DMS79 treated with DMSO at 0.1 percent for 48 hours (cell line): ENCODE measurements at places on chromosomes 3 and 15.

- DNase-seq: no peak
Observed at GRCh38 chr3:155835341-155836071, 18.7 kb downstream of the SLC33A1 start.

- peak; percentile 19 for DNase-seq
Observed at GRCh38 chr3:57078635-57079473, 18.4 kb downstream of the SPATA12 start.

- DNase-seq: no peak
Observed at GRCh38 chr3:8681349-8681748, 36.8 kb upstream of the SSUH2 start.

DNA sequence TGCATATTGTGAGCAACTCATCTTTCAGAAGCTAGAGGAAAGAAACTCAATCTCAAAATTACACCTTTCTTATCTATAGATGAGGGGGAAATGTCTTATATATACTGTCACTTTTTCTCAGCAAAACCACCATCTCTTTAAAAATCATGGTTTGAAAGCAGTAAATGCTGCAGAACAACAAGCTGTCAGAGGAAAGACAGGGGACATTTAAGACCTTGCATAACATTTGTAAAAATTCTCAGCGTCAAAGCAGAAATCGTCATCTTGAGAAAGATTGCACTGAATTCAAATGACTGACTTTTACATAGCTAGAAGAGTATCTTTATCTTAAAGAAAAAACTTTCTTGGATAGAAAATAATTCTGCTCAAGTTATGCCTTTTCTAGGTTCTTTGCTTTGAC, 122.2 kb upstream of the CADPS start:
- no peak for DNase-seq

DNA sequence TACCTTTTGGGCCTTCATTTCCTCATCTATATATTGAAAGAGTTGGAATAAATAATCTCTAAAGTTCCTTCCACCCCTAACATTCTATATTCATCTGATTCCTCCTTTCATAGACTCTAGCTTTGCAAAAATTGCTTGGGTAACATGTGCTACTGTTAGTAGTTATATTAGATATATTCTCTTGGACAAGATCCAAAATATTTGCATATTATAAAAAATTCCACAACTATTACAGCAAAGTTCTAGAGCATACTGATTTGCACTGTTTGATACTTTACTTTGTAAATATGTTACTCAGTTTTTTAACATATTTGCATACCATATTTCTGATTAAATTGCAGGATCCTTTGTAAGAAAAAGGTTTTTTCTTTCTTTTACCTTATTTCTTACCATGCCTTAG, 95.9 kb upstream of the UBE2E2 start:
- no peak for DNase-seq

- no peak for DNase-seq
Observed at GRCh38 chr3:96622878-96623277, 191.5 kb upstream of the EPHA6 start.

DNA sequence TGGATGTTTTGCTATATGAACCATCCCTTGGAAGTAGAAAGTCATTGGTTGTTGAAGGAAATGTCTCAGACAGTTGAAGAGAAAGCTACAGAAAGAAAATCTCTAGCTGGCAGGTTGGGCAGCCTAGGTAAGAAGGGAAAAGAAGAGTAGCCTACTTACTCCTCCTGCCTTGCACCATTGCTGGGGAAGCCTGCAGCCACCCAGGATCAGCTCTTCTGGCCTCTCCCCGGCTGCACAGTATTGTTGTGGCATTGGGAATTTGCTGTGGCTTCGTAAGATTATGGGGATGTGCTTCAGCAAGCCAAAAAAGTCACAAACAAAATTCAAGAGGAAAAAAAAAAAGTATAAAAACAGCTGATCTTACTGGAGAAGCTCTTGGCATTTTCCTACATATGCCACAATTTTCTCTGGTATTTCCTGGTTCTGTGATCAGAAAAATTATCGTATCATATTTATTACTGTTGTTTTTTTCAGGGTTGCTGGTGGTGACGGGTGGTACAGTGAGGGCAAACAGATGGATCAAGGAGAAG, 154.2 kb downstream of the TIGIT start:
- DNase-seq: peak; percentile 54

DNA sequence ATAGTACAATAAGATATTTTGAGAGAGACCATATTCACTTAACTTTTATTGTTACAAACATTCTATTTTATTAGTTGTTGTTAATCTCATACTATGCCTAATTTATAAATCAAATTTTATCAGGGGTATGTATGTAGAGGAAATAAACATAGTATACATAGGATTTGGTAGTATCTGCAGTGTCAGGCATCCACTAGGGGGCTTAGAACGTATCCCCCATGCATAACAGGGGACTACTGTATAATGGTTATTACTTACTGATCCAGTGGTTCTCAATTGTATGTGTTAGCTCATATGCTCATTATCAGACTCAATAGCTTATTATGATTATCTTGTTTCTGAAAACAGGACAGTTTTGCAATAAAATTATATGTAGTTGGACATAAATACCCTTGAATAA, 27.6 kb downstream of the CMC1 start:
- DNase-seq: no peak

DNA sequence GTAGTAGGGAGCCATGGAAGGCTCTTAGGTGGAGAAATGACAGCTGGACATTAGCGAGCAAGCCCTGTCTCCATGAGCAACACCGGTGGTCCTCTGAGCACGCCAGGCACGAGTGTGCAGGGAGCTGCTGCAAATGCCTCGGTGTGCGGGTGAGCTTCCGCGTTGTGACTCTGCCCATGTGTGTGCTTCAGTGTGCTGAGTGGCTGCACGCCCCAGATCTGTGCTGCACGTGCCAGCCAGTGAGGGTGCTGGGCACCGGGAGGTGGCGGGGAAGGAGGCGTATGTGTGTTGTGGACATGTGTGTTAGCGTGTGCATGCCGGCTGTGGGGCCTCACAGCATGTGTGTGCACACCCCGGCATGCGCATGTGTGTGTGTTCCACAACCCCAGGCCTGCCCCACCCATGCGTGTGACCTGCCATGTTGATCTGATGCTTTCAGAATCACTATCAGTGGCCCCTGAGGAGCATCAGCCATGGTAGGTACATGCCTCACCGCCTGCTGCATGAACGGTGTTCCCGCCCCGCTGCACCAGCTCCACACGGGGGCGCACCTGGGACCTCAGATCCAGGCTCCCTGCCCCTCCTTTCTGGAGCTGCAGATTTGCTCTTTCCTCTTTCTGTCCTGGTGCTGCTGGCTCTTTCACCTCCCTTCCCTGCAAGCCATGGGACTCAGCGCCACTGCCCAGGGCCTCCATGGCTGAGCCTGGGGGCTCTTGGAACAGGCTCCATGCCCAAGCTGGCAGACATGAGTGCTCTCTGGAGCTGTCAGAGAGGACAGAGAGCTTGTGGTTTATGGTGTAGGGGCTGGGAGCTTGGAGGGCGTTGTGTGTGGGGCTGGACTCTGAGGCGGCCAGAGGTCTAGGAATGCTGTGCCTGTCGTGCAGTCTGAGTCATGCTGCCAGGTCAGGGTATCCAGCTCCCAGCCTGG, 169.4 kb downstream of the TBC1D2B start:
- DNase-seq: no peak

- no peak for DNase-seq
Observed at GRCh38 chr3:138492980-138493675, 58.7 kb downstream of the ESYT3 start.

DNA sequence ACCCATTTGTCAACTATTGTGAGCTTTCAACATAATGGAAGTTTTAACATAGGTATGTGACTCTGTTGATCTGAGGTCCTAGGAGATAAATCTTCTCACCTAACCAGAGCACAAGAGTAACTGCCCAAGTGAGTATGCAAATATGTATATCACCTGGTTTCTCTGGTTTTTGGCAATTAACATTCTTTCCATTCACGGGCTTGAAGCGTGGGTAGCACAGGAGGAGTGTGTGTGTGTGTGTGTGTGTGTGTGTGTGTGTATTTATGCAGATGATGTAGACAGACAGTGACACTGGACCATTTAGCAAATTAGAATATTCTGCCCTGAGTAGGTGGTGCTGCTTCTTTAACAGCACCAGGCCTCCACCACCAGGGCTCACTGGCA, 15.0 kb downstream of the EPHB1 start:
- no peak for DNase-seq

- no peak for DNase-seq
Observed at GRCh38 chr15:76377751-76378150, 41.2 kb downstream of the ISL2 start.

DNA sequence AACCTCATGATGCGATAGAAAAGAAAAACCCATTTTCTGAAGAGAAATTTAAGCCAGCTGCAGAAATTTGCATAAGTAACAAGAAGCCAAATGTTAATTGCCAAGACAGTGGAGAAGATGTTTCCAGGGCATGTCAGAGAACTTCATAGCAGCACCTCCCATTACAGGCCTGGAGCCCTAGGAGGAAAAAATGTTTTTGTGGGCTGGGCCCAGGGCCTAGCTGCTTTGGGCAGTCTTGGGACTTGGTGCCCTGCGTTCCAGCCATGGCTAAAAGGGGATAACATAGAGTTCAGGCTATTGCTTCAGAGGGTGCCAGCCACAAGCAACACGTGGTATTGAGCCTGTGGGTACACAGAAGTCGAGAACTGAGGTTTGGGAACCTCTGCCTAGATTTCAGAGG, 10.9 kb upstream of the DAZL start:
- DNase-seq: no peak

- DNase-seq: no peak
Observed at GRCh38 chr15:27592036-27592760, 506.9 kb downstream of the OCA2 start.

- no peak for DNase-seq
Observed at GRCh38 chr3:191356631-191357439, 26.5 kb upstream of the UTS2B start.

DNA sequence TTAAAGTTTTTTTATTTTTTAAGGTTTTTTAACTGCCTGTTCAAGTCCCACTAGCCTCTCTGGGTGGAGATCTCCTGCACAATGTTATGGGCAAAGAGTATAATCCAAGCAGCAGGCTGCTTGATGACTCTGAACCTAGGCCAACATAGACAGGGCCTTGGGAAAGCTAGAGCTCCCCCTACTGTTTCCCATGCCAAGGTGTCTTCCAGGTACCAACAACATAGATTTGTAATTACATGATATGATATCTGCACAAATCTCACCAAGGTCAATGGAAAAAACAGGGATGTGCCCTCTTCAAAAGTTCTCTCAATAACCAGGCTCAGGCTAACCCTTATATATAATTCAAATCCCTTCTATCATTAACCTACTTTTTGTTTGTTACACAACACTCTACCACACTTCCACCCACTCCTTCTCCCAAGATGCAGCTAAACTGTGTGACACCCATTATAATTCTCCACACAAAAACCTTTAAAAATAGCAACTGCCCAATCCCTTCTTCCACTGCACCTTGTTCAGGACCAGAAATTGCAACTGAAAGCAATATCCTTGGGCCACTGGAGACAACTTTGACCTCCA, 43.8 kb downstream of the RBM15B start:
- DNase-seq: peak; percentile 2

DNA sequence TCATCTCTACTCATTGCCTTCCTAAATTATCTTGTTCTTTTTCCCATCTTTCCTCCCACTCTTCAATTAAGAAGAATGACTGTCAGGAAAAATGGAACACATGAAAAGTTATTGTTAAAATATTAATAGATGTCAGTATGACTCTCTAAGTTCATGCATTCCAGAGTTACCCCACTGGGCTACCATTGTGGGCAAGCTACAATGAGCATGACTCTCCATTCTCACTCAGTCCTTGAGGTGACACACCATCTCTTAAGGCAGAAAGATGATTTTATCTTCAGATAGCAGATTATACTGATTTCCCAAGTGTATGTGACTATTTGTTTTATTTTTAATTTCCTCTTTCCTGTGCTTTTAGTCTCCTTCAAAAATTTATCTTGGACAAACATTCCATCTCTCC, 144.3 kb downstream of the ALCAM start:
- no peak for DNase-seq

DNA sequence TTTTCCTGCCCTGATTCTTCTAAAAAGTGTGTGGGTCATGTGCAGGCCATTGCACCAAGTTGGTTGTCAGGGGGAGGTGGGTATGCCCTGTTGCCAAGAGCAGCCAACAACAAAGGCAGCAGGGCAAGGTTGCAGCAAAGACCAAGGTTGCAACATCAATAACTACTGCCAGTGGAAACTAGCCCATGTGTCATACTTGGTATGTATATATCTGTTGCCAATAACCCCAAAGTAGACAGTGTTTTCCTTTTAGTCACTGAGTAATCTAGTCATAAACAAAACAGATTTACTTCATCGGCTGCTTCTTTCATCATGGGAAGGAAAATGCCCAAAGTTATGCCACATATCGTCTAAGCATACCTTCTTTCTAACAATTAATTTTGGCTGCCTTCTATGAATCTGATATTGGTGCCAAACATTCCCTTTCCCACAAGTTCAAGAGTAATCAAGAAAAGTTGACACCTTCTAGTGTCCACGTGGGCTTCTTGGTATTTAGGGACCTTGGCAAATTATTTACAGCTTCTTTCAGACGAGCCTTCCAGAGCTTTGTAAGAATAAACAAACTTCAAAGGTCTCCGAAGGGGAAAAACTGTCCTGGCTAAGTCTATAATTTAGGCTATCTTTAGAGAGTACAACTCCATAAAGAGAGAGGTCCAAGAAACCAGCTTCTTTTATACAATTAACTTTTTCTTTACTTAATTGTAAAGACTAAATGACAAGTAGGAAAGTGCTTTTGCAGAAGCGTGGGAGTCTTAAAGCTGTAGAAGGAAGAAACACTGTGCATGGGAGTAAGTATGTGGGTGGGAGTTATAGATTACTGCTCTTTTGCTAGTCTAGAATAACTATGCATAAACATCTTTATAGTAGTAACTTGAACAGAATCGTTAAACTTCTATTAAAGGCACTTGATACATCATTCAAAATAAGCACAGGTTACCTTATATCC, 10.0 kb upstream of the MBNL1 start:
- DNase-seq: no peak

- no peak for DNase-seq
Observed at GRCh38 chr3:45546716-45547701, 47.5 kb upstream of the LIMD1 start.

GRCh38 chr3:69770976-69771634, 31.8 kb downstream of the MITF start:
- no peak for DNase-seq

DNA sequence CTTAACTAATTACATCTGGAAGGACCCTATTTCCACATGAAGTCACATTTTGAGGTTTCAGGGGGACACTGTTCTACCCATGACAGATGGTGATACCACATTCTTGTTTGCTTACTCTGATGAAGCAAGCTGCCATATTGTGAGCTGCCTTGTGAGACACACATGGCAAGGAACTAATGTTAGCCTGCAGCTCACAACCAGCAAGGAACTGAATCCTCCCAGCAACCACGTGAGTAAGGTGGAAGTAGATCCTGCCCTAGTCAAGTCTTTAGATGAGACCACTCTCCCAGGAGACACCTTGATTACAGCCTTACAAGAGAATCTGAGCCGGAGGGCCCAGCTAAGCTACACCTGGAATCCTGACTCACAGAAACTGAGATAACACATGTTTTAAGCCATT, 160.1 kb downstream of the PDE8A start:
- no peak for DNase-seq

- DNase-seq: no peak
Observed at GRCh38 chr15:62363913-62364312, 198.8 kb upstream of the C2CD4B start.
